Daoy (cell line): ENCODE measurements at places on chromosomes 3 and 15.
A peak's percentile ranks its signal among the peaks of the same experiment; 100 is the strongest.

DNA sequence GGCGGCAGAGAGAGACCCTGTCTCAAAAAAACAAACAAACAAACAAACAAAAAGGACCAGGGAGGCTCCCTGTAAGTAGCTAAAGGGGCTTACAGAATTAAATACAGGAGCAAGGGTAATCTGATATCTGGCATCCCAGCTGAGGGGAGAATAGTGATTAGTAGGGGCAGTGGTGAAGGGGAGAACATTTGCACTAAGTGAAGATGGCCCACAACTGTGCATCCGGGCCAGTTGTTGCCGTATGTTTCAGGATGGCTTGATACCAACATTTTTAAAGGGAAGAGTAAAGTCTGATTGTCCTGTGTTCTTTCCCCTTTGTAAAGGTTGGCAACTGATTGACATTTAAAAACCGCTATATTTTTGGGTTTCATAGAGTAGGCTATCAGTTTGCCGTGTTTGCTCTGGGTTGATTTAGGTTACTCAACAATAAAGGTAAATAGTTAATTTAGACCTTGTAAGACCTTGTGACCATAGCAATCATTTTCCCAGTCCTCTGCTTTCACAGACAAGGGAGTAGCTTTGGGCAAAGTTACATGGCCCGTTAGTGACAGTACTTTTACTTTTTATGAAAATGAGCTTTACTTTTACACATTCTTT lies 167.8 kb downstream of the PTPRG start:
- DNase-seq, result no peak

DNA sequence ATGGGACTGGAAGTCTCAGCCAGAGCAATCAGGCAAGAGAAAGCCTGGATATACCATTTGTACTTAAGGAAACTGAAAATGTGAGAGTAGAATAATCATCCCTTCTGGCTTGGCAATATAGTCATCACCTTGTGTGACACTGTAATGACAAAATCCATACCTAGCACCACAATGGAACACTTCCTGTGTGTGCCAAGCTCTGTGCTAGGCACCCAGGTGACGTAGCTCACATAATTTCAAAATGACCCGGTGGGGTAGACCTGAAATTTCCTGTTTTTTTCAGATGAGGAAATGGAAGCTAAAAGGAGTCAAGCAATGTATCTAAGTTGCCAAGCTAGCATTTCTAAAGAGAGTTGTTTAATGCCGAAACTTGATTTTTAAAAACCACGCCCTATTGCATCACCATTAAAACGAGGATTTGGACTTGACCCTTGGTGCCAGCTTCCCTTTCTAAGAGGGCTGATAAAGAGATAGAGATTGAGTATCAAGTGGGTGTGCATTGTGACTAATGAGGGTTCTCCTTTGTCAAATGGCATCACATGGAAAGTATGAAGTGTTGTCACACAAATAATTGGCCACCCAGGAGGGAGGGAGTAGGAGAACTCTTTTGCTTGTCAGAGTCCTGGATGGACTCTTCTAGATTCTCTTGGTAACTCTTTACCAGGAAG lies 141.3 kb upstream of the PDZRN3 start:
- DNase-seq, result no peak

DNA sequence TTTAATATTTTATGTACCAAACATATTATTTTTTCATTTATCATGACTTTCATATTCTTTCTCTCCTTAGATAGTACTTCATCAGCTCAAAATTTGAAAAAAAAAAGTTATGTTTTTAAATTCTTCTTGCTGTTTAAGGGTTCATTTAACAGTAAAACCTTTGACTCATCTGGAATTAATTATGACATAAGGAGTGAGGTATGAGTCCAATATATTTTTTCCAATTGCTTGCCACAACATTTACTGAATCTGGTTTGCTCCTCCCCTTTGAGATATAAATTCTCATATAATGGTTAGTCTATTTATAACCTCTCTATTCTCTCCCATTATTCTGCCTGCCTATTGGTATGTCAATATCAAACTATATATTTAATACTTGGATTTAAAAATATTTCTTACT lies 387.8 kb downstream of the TUSC7 start:
- DNase-seq, result no peak

DNA sequence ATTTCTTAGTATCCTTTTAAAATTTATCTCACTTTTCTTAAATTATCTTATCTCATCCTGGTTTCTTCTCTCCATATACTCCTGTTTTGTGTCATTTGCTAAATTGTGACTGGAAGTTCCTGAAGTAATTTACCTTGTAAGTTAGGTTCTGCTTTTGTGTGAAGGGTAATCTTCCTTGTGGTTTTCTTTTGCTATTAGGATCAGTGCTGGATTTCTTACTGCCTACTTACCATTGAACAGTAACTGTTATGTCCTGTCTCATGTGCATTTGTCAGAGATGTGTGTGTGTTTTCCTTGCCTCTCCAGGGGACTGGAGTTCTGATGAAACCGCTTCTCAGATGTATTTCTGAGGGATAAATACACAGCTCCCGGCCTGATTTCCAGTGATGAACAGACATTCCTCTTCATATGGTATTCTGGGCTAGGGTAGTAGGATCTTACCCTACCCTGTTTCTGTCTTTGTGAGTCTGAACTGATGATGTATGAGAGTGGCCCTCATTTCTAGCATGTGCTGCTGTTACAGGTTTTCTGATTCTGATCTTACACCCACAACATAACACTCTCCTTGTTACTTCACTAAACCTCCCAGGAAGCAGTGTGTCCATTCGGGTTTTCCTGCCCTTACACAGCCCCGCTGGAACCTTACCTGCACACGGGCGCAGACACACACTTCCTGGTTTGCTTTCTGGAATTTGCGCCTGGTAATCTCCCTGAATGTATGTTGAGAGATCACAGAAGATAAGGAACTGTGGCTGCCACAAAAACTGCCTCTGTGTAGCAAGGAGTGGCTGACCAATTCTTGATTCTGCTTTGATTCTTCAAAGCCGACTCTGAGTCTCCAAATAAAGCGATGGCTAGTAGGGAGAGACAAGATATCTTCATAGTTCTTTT lies 14.7 kb downstream of the PAK2 start:
- no peak for DNase-seq

DNA sequence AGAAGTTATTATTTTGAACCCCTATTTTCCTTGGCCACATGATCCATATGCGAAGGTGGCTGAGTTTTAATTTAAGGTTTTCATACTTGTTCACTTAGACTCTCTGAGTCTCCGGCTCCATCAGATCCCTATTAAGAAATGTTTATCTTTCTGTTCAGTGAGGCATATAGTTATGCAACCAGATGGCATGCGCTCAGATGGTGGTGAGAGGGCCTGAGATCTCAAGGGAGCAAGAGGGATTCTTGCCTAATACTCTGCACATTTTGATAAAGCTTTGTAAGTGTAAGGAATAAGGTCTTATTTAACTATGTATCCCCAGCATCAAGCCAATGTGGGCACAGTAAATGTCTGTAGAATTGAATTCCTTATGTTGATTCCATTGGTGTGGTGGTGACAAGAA lies 78.9 kb upstream of the DPH6 start:
- peak; percentile 40 for DNase-seq

GRCh38 chr3:126850370-126851085 lies 132.4 kb upstream of the PLXNA1 start:
- peak; percentile 26 for DNase-seq

GRCh38 chr3:115685097-115685496 lies 61.8 kb downstream of the GAP43 start:
- DNase-seq, result no peak
